ENCODE measurements at places on chromosomes 6 and 20.

- no peak for DNase-seq
These were observed 10.4 kb downstream of the ZSWIM3 start for GRCh38 chr20:45867819-45868176.

DNA sequence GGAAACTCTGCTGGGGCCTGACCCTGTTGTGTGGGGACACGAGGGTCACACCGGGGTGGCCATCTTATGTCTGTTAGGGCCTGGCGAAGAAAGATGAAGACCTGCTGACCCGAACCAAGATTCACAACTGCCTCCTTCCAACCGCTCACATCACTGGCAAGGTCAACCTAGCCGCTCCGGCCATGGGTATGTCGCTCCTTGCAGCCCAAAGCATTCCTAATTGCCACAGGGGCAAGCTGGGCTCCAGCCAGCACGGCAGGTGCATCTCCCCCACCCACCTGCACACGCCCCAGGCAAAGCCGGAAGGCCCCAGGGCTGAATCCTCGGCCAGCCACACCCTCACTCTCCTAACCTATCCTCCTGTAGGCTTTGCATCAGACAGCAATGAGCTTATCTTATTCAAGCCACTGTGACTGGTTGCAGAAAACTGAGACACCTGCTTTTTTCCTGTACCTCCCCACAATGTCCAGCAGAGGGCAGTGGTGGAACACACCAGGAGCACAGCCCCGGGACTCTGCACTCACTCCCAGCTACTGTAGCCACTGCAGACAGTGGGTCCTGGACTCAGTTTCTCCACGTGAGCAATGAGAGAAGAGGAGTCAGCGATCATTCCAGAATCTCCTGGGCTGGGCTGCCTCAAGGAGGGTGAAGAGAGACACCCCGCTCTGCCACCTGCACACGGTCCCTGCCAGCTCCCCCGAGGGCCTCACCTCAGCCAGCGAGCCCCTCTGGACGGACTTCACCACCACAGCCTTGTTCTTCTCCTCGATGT, 170.2 kb downstream of the PREX1 start:
- peak; percentile 78 for DNase-seq

DNA sequence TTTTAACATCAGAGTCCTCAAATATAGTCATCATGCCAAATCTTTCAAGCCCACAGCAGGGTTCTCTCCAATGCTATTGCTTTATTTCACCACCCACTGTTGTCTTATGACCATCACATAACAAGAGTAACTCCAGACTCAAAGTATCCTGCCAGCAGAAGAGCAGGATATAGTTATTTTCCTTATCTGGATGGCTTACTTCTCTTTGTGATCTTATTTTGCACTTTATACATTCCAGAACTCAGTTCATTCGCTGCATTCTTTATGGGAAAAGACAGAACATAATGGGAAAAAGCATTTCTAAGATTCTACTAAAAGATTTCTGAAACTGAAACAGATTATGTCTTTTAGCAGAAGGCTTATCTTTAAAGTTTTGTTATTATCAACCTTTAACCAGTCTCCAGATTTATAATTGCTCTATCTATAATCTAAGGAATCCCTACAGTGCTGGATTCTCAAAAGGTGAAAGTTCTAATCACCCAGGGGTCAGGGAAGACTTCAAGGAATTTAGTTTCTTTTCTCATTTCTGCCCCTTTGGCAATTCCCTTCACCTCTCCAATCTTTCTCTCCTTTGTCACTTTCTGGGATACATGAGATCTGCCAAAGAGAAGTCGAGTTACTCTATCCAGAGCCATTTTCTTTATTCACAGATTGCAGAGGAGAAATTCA, 190.4 kb downstream of the TPBG start:
- DNase-seq: no peak

DNA sequence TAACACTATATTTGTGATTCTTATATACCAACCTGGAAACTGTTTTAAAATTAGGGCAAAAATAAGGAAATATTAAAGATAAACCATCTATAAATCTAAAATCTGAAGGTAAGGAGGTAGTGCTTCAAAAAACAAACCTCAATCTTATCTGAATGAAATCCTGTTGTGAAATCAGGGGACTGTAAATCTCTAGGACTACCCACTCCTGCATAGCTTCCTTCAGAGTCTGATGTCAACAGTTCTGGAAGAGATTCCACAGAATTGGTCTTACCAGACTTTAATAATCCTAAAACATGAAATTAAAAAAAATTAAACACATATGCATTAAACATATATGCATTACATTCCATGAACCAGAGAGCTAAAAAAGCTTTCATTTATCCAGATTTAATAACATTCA, 51.4 kb downstream of the IBTK start:
- DNase-seq: no peak

- DNase-seq: no peak
These were observed 3.6 kb upstream of the CDKN1A start for GRCh38 chr6:36674942-36675341.

GRCh38 chr6:167441715-167442206, 116.9 kb downstream of the TTLL2 start:
- no peak for DNase-seq

GRCh38 chr6:136624347-136624746, 74.1 kb upstream of the MAP7 start:
- DNase-seq: no peak

DNA sequence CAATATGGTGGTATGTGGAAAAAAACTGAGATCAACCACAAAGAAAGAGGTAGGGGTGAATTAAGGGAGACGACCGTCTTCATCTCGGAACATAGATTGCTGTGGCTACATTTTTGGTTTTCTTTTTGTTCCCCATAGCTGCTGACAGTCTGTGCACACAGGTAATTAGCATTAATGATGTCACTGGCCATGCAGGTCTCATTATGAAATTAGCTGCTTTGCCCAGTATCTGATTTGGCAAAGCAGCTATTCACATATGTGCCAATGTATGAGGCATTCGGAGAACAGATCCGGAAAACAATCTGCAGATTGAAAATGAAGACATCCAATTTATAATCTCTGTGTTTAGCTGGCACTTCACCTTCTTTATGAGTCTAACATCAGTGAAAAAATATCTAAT, 13.1 kb downstream of the NOX3 start:
- no peak for DNase-seq

GRCh38 chr20:58436868-58437645, 48.0 kb downstream of the VAPB start:
- DNase-seq: no peak

DNA sequence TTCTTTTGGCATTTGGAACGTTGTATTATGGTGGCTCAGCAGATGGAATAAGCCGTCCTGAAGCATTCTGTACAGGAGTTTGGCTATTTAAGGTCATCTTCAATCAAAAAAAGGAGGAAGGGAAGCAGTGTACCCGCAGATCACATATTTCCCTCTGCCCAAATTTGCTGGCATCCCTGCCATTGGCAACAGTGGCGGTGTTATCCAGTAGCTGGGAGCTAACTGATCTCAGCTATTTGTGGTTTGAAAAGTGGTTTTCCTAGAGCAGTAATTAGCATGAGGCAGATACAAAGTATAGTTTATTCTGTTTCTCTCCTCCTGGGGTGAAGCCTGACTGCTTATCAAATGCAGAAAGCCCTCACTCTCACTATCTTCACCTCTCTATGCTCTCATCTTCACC, 576.8 kb downstream of the QKI start:
- DNase-seq: no peak

GRCh38 chr20:38935285-38935684, 9.1 kb downstream of the FAM83D start:
- DNase-seq: no peak

- no peak for DNase-seq
These were observed 1.2 kb downstream of the PDE7B start for GRCh38 chr6:135852746-135853145.

- no peak for DNase-seq
These were observed 592.4 kb downstream of the RFPL4B start for GRCh38 chr6:112939563-112939962.

- DNase-seq: no peak
These were observed 929.5 kb downstream of the KIF16B start for GRCh38 chr20:15643713-15644112.

GRCh38 chr6:56652994-56653393, 10.3 kb upstream of the DST start:
- DNase-seq: no peak

DNA sequence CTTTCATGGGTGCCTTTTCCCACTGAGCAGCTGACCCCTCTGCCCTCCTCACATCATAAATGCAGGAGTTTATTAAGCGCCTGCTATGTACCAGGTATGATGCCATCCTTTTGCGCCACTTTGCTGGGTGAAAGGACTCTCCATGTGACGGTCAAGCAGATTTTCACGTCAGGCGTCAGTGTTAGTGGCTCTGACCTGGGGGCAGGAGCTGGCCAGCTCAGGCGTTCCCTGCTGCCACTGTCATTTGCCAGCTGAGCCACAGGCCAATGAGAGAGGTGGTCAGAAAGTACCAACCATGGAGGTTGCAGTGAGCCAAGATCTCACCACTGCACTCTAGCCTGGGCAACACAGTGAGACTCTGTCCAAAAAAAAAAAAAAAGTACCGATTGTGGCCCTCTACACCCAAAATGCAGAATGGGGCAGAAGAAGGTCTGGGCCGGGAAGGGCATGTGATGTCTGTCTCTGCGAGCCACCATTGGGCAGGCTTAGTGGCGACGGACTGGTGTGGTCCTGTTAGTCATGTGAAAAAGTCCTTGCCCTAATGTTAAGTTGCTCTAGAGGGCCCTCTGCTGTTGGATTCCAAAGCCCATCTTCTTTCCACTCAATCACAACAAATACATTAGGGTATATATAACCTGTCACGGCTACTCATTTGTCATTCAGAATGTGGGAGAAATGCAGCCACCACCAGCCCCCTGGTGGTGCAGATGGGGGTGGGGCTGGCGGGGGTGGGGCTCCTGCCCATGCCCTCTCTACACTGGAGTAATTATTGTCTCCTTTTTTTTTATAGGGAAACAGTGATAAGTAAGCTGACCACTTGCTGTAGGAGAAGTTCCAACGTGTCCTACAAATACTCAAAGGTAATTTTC, 18.4 kb upstream of the SLC22A1 start:
- DNase-seq: no peak

DNA sequence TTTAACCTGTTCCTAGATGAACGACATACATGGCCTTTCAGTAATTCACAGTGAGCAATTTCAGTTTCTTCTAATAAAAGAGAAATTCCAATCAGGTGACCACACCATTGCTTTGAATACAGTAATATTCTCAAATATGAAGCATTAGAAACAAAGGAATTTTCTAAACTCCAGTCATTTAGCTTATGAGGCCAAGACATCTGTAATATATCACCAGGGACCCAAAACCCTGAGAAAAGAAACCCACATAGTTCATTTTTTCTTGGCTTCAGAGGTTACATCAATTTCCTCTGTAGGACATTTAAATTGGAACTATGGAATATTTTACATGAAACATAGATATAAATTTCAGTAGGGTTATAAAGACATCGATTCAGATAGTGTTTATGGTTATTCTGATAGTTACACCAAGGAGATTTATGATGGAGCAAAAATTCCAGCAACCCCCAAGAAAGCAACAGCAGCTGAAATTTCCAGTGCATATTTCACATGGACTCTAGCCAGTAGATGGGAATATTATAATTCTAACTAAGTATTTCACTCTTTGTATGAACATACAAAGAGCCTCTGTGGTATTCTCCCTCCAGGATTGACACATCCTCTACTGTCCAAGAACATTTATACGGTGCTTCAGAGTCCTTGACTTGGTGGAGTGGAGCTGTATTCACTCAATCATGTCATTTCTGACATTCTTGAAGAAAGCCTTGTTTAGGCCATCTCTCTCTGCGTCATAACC, 82.9 kb downstream of the ADGRG6 start:
- DNase-seq: no peak

GRCh38 chr20:50719328-50719727, 12.1 kb upstream of the PARD6B start:
- DNase-seq: no peak

DNA sequence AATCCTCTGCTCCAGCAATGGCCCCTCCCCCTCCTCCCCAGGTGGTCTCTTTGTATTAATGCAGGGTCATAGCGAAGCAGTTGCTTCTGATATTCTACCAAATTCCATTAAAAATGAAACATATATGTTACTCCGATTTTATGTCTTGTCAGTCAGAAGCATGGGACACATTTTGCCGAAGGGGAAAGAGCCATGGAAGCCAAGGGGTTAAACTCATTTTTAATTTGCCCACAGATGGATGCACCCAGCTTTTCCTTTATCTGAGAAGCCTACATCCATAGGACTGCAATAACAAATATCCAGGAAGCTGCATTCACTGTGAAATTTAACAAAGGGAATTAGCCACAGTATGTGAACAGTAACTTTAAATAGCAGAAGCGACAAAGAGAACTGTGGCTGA, 688.2 kb downstream of the QKI start:
- DNase-seq: no peak

DNA sequence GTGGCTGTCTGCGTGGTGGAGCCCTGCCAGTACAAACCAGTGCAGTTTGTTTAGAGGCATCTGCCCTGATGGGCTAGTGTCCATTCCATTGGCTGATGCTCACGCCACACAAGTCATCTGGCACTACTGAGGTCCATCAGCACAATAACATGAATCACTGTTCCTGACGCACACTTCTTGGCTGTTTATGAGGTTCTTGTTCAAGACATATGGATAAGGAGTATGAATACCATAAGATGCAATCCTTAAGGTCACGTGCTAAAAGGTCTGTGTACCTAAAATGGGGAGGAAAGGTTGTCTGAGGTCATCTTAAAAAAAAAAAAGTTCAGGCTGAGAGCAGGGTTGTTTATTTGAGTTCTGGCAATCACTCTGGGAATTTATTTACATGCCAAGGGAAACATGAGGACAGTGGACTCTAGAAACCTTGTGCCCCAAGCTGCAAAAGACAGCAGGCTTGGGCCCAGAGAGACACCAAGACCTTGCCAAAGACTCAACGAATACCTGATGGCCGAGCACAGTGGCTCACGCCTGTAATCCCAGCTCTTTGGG, 54.1 kb upstream of the SHLD1 start:
- no peak for DNase-seq

- DNase-seq: no peak
These were observed 53.3 kb downstream of the RNASET2 start for GRCh38 chr6:166903027-166903426.

DNA sequence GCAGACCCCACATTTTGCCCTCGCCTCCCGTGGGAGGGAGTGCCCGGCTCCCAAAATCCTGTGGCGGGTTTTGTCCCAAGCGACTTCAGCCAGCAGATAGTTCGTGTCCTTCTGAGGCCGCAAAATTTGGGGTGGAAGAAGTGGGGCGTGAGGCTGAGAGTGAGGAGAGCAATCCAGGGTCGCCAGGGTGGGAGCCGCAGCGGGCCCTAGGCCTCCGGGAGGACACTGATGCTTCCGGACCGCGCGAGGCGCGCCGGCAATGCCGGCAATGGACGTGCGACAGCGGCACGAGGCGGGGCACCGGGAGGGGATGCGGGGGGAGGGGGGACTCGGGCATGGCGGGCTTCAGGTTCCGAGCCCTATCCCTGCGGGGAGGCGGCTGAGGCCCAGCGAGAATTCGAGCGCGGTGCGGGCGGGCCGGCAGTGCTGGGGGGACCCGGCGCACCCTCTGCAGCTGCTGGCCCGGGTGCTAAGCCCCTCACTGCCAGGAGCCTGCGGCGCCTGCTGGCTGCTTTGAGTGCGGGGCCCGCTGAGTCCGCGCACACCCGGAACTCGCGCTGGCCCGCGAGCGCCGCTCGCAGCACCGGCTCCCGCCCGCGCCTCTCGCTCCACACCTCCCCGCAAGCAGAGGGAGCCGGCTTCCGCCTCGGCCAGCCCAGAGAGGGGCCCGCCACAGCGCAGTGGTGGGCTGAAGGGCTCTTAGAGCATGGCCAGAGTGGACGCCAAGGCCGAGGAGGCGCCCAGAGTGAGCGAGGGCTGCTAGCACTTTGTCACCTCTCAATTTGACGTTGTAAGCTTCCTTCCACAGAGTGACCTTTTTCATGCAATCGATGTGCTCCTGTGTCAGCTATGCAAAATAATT, 143.8 kb downstream of the LPA start:
- DNase-seq: peak; percentile 40

- no peak for DNase-seq
These were observed 83.1 kb downstream of the MRPL14 start for GRCh38 chr6:44044154-44044539.

Measured in naive thymus-derived CD8-positive, alpha-beta T cell (primary cell).